ENCODE measurements at places on chromosomes 2 and 18. TPM values are rescaled to one million over a fixed set of nuclear protein-coding genes. Genes with fewer than 3 reads are reported as not detected.

GRCh38 chr2:164850235-164850634, 8.6 kb upstream of the COBLL1 start:
- DNase-seq = no peak
- H3K36me3 ChIP-seq = no peaks in the 10 kb centered on the region
- H3K27ac ChIP-seq = no peak overlapping the region
- H3K4me1 ChIP-seq = no peaks in the 10 kb centered on the region
- no peak overlapping the region for H3K4me3 ChIP-seq

- peaks cover 3% of the 10 kb centered on the region for H3K27me3 ChIP-seq
- no peak overlapping the region for H3K27ac ChIP-seq
- no peak for DNase-seq
- no peak overlapping the region for H3K4me3 ChIP-seq
- H3K36me3 ChIP-seq = no peaks in the 10 kb centered on the region
Observed at GRCh38 chr18:58205443-58206160, 161.6 kb downstream of the NEDD4L start.

DNA sequence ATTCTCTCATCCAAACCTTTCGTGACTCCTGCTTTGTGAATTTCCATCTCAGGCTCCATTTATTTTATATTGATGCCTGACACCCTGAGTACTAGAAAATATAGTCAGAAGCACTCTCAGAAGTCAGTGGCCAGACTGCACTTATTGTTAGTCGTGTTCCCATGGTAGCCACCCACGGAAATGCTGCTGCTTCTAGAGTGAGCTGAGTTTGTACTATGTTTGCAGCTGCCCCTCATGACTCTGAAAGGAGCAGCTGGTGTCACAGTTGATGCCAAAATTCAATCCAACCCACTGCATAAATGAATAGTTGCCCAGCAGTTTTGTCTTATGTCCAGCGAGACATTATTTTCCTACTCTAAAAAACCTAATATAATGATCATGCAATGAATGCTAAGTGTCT, 265.2 kb upstream of the SPHKAP start:
- no peak for DNase-seq
- H3K27me3 ChIP-seq = no peaks in the 10 kb centered on the region
- no peak overlapping the region for H3K4me3 ChIP-seq
- no peaks in the 10 kb centered on the region for H3K4me1 ChIP-seq
- H3K27ac ChIP-seq = no peak overlapping the region

DNA sequence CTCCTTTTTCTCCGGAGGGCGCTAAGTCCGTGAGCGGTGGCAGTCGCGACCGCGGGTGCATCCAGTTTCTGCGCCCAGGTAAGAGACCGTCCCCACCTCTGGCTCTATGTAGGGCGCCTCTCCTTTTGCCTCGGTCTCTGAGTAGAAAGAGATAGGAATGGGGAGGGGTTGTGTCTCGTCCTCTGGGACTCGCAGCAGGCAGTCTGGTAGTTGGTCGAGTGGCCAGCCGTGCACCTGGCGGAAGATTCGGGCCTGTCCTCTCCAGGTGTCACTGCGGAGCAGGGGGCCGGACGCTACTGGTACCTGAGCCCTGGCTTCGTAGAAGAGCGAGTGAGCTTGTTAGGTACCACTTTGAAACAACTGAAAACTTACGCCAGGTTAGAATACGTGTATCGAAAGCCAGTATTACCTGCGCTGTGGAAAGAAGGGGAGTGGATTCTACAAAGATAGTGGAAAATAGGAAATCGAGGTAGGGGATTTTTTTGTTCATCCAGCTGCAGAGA, 403 bp downstream of the MAP2 start:
- peaks cover 16% of the 10 kb centered on the region for H3K27me3 ChIP-seq
- peaks cover 12% of the 10 kb centered on the region for H3K4me1 ChIP-seq
- H3K4me3 ChIP-seq = peak overlapping the region; percentile 79
- H3K36me3 ChIP-seq = no peaks in the 10 kb centered on the region
- no peak overlapping the region for H3K27ac ChIP-seq

DNA sequence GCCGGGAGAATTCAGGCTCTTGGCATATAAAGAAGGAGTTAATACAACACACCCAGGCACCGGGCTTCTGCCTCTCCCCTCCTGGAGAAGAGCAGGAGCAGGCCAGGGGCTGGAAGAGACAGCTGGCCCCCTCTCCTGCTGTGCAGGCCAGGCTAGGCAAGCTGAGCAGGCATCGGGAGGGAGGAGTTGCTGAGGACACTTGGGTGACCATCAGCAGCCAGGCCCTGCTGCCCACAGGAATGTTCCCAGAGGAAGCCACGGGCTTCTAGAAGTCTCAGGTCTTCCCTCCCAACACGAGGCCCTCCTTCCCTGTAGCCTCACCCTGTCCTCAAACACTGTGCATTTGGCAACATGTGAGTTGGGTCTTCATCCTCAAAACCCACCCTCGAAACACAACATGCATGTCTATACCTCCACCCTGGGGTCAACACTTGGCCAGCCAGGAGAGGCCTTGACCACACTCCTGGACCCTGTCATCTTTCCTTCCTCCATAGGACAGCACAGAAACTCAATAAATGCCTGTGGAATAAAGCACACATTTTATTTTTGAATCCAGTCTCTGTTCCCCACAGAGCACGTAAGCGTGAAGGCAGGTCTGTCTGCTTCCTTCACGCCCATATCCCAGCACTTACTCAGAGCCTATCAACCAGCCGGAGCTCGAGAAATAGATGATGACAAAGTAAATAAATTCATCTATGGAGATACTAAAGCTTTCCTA, 433.8 kb upstream of the ID2 start:
- peaks cover 16% of the 10 kb centered on the region for H3K36me3 ChIP-seq
- no peak overlapping the region for H3K27ac ChIP-seq
- DNase-seq = no peak
- H3K4me1 ChIP-seq = no peaks in the 10 kb centered on the region

- no peak for DNase-seq
- peaks cover 19% of the 10 kb centered on the region for H3K4me1 ChIP-seq
- peak overlapping the region; percentile 89 for H3K27ac ChIP-seq
- peaks cover 6% of the 10 kb centered on the region for H3K27me3 ChIP-seq
Observed at GRCh38 chr2:237603718-237604362, 13.3 kb upstream of the RAB17 start.

- no peaks in the 10 kb centered on the region for H3K27me3 ChIP-seq
- H3K4me3 ChIP-seq = no peak overlapping the region
- no peak for DNase-seq
- no peak overlapping the region for H3K27ac ChIP-seq
- H3K36me3 ChIP-seq = no peaks in the 10 kb centered on the region
Observed at GRCh38 chr2:221680548-221680947, 108.4 kb upstream of the EPHA4 start.

DNA sequence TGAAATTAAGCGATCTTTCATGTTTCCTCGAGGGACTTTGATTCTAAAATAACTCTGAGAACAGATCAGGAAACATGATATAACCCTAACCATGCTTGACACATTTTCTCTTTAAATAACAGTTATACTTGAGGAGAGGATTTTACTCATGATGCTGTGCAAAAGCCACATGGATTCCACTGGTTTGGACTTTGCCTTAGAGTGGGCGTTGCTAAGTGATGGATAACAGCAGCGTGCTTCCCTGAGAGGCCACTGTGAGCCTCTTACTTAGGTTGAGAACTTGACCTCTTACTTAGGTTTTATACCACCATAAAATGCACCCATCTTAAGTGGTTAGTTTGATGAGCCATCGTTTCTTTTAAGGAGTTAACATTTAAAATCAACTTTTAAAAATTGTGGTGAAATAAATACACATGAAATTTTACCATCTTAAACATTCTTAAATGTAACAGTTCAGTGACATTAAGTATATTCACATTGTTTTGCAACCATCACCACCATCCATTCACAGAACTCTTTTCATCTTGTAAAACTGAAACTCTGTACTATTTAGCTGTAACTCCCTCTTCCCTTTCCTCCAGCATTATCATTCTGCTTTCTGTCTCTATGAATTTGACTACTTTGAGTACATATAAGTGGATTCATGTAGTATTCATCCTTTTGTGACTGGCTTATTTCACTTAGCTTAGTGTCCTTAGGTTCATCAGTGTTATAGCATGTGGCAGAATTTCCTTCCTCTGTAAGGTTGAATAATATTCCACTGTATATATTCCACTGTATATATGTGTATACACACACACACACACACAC, 22.6 kb downstream of the ANXA4 start:
- DNase-seq = no peak
- H3K27me3 ChIP-seq = no peaks in the 10 kb centered on the region
- H3K4me3 ChIP-seq = peak overlapping the region; percentile 60
- H3K4me1 ChIP-seq = peaks cover 38% of the 10 kb centered on the region
- H3K36me3 ChIP-seq = peaks cover 18% of the 10 kb centered on the region
- peak overlapping the region; percentile 71 for H3K27ac ChIP-seq

DNA sequence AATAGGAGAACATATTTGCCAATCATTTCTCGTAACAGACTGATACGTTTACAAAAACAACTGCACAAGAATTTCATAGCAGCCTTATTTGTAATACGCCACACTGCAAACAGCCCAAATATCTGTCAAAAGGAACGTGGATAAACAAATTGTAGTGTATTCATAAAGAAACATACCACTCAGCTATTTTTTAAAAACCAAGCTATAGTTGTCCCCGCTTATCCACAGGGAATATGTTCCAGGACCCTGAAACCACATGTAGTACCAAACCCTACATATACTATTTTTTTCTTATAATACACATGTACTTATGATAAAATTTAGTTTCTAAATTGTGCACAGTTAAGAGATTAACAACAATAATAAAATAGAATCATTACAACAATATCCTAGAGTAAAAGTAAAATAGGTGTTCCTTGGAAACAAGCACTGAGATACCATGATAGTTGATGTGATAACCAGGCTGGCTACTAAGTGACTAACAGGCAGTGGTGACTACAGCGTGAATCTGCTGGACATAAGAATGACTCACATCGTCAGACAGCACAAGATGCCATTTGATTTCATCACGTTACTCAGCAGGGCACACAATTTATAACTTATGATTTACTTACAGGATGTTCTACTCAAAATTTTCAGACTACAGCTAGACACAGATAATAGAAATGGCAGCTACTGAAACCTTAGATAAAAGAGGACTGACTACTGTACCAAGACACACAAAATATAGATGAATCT, 367.4 kb downstream of the NCKAP5 start:
- no peaks in the 10 kb centered on the region for H3K36me3 ChIP-seq
- no peak overlapping the region for H3K27ac ChIP-seq
- H3K4me1 ChIP-seq = no peaks in the 10 kb centered on the region
- no peak overlapping the region for H3K4me3 ChIP-seq
- no peak for DNase-seq
- H3K27me3 ChIP-seq = no peaks in the 10 kb centered on the region

Gene PAIP2B
- total RNA-seq = 4.8 TPM

Gene SPR
- 0.80 TPM for total RNA-seq

Gene IL1F10
- total RNA-seq = not detected

Gene MAP3K19
- not detected for total RNA-seq

Gene CXCR1
- total RNA-seq = 0.14 TPM
